HFF-Myc (cell line): ENCODE measurements at places on chromosomes 4 and X.

DNA sequence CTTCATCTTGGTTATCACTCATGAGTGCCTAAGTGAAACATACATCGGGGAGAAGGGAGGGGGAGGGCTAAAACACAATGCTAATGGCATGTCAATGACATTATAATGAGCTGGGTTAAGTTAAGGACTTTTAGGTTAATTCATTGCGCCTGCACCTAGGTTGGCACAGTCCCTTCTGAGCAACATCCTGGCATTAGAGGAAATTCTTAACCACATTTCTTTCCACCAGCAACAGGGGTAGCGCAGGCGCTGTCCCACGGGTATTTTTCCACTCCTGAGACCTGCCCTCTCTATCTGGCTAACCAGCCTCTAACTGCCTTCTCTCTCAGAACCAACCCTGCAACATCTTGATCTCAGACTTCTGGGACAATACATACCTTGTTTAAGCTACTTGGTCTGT is 39.0 kb upstream of the PROM1 start:
- no peak for DNase-seq

DNA sequence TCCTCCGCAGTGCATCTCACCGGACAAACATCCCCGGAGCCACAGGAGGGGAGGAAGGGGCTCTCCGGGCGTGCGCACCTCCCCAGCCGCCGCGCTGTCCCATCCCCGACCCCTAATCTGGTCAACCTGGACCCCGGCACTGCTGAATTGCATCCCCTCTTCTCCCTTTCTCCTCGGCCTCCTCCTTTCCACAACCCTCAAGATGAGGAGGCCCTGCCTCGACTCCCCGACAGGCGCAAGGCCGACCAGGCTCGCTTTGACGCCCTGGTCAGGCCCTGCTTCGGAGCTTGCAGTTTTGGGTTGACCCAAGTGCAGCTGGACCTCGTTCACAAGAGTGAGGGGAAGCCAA is 2.3 kb downstream of the PDGFRA start:
- DNase-seq: no peak

- no peak for DNase-seq
Measured at GRCh38 chrX:39497702-39498265, 600.0 kb downstream of the BCOR start.

DNA sequence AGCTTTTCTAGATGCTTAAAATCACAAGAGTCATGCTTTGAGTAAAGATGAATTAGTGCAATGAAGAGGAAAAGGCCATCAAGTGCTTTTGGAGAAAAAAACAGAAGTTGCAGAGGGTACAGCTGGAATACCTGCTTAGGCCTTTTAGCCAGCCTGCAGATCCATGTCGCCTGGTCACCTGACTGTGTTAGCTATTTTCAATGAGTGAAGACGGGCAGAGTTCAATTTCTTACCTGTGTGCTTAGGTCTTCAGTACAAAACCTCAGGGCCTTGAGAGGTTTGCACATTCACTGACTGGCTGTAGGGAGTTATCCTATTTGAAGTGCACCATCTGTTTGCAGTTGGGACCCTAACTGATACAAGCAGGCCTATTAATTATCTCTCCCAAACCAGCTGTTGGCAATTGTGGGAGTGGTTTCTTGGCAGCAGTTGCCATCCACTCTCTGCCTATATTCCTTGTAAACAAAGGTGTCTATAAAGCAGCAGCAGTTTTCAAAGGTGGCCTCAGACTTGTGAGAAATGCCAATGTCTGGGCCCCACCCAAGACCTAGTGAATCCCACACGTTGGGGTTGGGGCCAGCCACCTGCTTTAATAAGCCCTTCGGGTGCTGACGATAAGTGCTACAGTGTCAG is 16.3 kb upstream of the FAT1 start:
- DNase-seq: no peak

GRCh38 chrX:46634577-46634976 is 61.0 kb downstream of the CHST7 start:
- no peak for DNase-seq

GRCh38 chr4:98620087-98620784 is 38.2 kb downstream of the TSPAN5 start:
- DNase-seq: no peak

GRCh38 chr4:34280131-34280530 is 1964.2 kb downstream of the ARAP2 start:
- no peak for DNase-seq

- DNase-seq: no peak
Measured at GRCh38 chr4:165464376-165464775, 85.6 kb downstream of the CPE start.

GRCh38 chr4:35493977-35494376 is 750.3 kb downstream of the ARAP2 start:
- DNase-seq: no peak

DNA sequence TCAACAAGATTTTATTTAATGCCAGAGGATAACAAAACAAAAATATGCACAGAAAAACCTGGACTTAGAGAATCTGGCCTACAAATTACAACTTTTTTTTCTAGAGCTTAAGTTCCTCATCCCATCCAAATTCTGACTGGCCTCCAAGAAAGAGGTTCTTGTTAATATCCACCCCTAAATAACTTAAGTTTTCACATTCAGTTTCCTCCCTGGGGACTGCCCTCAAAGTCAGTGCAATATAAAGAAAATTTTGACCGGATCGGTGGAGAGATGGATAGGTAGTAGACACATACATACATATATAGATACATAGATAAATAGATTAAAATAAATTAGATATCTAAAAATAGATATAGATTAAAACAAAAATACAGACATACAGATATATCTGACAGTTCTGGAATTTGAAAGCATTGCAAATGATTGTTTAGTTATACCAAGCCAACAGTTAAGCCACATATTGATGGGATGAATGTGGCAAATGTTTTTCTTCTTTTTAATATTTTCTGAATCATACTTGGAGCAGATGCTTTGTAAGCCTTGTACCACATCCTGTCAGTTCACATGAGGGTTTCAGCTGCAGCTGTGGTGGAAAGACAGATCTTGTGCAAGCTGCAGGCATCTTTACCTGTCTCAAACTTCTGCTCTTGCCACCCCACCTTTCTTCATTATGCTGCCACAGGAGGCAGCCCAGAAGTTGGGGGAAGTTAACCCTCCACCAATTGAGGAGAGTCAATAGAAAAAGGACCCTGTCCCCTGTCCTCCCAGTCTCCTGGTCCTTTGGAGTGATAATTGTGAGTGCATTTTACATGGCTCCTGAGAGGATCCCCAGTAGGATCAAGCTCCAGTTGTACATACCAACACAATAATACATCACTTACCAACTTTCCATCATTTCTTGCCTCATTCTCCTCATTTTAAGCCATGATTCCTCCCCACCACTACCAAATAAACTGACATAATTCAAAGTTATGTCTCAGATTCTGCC is 58.5 kb upstream of the PRDM8 start:
- DNase-seq: peak; percentile 30

- peak; percentile 97 for DNase-seq
Measured at GRCh38 chr4:98653890-98654867, 4.2 kb downstream of the TSPAN5 start.

DNA sequence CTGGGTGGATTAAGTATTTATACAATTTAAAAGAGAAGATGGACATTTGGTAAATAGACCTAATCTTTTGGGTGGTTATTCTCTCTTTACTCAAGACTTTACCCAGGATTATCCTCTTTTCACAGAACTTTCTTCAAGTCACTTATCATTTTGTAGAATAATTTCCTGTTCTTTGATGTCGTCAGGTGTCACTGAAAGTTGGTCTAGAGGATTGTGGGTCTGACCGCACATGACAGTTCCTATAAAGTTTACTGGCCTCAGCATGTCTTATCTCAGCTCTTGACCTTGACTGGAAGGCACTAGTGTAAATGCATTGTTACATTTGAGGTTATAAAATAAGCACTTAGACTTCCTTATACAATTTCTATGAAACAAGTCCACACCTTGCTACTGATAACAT is 139.9 kb upstream of the SLC4A4 start:
- DNase-seq: no peak

GRCh38 chrX:82677286-82677685 is 830.8 kb upstream of the POU3F4 start:
- no peak for DNase-seq

GRCh38 chrX:120452131-120452530 is 17.0 kb downstream of the LAMP2 start:
- no peak for DNase-seq

DNA sequence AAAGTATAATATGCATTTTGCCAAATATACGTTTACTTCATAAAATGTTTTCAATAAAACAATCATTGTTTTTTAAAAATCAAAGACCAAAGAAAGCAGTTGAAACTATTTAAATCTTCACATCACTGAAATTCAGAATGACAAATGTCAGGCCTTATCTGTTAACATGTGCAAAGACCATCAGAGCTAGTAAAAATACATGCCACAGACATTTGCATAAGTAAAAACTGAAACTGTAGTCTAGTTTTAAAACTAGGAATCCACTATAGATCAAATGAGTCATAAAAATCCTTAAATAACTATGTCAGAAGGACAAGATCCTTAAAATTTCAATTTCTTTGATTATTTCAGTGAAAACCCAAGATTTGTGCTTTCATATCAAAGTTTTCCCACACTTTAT is 24.8 kb downstream of the KLHL15 start:
- DNase-seq: no peak

DNA sequence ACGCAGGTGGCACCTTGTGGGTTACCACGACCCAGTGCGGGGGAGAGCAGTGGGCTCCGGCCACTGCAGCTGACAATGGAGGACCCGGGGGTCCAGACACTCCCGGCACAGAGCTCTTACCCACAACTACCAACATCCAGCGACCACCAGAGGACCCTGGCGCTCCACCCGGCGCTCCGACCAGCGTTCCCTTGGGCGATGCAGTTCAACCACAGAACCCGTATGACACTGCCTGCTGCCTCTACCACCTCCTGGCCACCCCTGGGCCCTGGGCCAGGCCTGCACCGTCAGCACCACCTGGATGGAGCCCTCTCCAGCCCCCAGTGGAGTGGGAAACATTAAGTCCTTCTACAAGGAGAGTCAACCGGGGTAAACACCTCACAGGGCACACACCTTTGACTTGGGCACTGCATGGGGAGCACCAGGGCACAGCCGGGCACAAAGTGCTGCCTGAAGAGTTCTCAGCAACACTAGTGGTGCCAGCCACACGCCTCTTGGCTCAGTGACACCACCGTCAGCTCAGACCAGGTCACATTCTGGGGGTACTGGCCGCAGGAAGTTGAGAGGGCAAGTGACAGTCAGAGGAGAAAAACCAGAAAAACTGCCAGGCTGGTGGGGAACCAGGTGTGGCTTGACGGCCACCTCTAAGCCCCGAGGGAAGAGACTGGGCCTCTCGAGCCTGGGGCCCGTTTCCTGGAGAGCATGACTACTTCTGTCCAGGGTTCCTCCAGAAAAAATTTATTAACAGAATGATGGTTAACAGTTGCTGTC is 2.6 kb downstream of the CTBP1 start:
- no peak for DNase-seq

- DNase-seq: no peak
Measured at GRCh38 chr4:4779486-4779885, 80.0 kb upstream of the MSX1 start.

- DNase-seq: no peak
Measured at GRCh38 chrX:107715331-107716117, 60.1 kb downstream of the TSC22D3 start.

DNA sequence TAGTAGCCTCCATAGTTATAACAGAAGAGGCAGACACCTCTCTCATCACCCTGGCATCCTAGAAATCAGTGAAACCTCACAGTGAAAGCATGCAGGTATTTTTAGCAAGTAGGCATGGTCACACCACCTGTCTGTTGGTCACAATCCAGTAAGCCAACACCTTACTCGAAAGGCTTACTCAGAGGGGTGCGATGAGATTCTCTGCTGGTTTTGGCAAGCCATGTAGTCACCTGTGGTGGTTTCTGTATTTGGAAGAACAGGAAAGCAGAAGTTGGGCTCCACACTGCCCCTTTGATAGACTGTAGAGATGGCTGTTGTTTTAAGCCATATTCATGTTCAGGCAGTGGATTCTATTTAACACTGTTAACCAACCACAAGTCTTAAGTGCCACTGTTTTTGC is 134.7 kb downstream of the DCLK2 start:
- DNase-seq: no peak

DNA sequence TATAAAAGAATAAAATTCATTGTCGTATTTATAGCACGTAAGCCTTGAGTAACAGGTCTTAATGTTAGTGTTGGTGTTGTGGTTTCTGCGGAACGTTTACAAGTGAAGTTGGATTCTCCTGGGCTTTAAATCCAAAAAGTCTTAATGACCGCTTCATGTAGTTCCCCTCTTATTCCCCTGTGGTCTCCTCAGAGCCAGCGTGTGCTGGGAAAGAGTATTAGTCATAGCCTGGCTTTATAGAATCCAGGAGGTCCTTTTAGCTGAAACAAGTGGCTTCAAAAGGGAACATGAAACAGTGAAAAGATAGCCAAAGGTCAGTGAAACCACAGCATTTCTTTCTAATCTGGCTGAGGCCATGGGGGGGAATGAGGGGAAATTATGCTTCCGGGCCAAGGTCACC is 79.1 kb downstream of the CLCN4 start:
- peak; percentile 35 for DNase-seq

- DNase-seq: no peak
Measured at GRCh38 chr4:103002551-103002950, 17.0 kb downstream of the SLC9B1 start.

DNA sequence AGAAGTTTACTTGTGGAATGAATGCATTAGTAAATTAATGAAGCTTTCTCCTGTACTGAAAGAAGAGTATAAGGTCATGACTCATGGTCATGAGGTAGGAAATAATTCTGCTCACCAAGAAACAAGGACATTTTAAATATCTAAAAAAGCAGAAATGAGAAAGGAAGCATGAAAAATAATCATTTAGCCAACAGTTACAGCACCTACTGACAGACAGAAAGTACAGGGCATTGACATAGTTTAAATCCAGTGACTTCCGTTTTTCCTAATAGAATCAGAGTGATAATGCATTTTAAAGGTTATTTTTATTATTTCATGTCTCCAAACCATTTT is 30.5 kb upstream of the ACSL1 start:
- no peak for DNase-seq

- DNase-seq: no peak
Measured at GRCh38 chr4:104206784-104207183, 287.9 kb downstream of the CXXC4 start.

- no peak for DNase-seq
Measured at GRCh38 chr4:15878011-15878410, 60.5 kb downstream of the FGFBP1 start.

DNA sequence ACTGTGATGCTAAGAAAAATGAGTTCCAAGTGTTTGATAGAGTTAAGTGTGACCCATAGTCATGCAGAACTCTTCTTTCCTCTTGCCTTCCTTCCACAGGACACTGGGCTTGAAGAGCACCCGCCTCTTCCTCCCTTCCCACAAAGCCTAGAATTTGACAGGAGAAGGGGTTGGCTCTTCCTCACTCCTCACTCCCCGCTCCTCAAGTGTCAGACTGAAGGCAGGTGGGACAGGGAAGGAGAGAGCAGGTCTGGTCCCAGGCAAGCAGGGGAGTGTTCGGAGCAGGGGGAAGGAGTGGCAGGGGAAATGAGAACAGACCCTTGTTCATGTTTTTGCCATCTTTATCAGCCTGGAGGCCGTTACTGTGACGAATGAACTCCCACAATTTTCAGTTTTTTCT is 10.7 kb downstream of the MAGED2 start:
- DNase-seq: no peak

- DNase-seq: no peak
Measured at GRCh38 chrX:43590150-43590549, 65.9 kb upstream of the MAOA start.
